ENCODE measurements at places on chromosomes 5 and 9.

- DNase-seq, result no peak
These were observed 24.8 kb downstream of the GPR107 start for GRCh38 chr9:130078547-130078946.

GRCh38 chr5:72673180-72673579, 143.3 kb upstream of the TNPO1 start:
- no peak for DNase-seq

- no peak for DNase-seq
These were observed 19.8 kb downstream of the ADAMTS2 start for GRCh38 chr5:179325296-179326031.

- no peak for DNase-seq
These were observed 225.2 kb downstream of the GAS1 start for GRCh38 chr9:86721843-86722705.

- DNase-seq, result no peak
These were observed 241.2 kb upstream of the TNC start for GRCh38 chr9:115359017-115359780.

GRCh38 chr5:80149161-80149609, 106.7 kb downstream of the SERINC5 start:
- no peak for DNase-seq

DNA sequence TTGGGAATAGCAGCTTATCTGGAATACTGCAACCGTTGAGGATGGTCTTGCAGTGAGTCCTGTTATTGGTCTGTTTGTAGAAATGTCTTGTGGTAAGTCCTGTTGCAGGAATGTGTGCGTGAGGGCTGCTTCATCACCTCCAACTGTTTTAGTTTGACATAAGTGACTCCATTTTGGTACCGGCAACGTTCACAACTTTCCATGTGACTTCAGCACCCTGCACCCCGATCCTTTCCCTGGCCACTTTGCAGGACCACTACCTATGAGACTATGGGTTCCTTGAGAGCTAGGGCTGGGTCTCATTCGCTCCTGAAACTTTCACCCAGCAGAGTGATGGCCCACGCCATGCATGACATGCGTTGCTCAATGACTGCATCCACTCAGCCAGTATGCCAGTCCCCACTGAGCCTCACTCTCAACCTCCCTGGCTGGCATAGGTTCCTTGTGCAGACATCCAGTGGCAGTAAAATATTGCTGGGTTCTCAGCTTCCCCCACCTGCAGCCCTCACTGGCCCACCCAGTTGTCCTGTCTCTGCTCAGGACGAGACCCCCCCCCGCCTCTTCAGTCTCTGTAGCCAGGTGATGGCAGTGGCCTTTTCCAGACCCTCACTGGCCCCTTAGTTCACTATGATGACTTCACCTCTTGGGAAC, 8.0 kb downstream of the SURF6 start:
- DNase-seq, result peak; percentile 18

- DNase-seq, result no peak
These were observed 46.0 kb upstream of the FREM1 start for GRCh38 chr9:14956208-14956607.
